ENCODE measurements at places on chromosomes 2 and 18.
A peak's percentile ranks its signal among the peaks of the same experiment; 100 is the strongest.

DNA sequence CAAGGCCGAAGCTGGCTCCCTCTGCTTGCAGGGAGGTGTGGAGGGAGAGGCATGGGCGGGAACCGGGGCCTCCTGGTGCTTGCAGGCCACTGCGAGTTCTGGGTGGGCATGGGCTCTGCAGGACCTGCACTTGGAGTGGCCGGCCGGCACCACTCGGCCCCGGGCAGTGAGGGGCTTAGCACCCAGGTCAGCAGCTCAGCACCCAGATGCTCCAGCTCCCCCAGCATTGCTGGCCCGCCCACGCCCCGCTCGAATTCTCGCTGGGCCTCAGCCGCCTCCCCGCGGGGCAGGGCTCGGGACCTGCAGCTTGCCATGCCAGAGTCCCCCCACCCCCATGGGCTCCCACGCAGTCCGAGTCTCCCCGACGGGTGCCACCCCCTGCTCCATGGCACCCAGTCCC is 176.2 kb upstream of the FAM98A start:
- DNase-seq = no peak

GRCh38 chr2:129777762-129778583 is 201.5 kb upstream of the RAB6C start:
- DNase-seq = no peak

GRCh38 chr2:105674401-105674800 is 70.3 kb upstream of the NCK2 start:
- DNase-seq = no peak

DNA sequence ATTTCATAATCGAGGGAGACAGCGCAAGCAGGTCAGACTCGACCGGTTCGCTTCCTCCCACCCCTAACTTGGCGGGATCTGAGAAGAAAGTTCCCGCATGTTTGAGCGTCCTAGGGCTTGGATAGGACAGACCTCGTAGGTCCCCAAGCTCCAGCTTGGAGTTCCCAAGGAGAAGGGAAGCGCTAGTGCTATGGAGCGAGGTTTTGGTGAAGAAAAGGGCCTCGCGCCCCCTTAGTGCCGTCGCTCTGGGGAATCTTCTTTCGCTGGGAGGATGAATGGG is 11.6 kb upstream of the SKOR2 start:
- DNase-seq = no peak

DNA sequence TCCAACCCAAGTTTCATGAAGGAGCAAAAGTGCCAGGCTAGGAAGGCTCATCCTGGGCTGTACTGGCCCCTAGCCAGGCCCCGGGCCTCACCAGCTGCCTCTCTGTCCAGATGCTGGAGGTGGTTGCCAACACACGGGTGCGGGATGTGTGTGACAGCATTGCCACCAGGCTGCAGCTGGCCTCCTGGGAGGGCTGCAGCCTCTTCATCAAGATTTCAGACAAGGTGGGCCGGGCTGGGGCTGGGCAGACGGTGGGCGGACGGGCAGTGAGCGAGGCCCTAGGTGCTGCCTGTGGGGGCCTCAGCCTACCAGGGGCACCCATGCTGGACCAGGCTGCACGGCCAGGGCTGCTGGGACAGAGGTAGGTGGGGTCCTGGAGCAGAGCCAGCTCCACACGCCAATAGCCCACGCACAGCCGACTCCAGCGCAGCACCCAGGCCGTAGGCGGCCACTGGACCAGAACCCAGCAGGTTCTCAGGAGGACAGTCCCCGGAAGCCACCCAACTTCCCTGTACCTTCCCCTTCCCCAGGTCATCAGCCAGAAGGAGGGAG is 11.8 kb upstream of the GPR17 start:
- no peak for DNase-seq

DNA sequence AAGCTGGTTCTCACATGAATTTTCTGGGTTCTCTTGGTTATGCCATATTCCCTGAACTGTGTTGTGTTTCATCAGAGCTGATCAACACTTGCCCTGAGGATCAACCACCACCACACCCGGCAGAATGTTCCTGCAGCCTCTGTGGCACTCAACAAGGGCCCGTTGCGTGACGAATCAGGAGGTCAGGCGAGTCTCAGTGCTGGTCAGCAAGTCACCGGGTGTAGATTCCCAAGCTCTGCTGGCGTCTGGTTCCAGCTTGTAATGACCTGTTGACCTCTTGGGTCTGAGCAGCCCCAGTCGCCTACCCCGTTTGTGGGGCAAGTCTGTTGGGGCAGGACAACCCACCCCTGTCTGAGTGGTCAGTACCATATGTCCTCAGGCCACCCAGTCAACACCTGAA is 46.0 kb downstream of the ADCY3 start:
- peak; percentile 77 for DNase-seq

Data from MV-4-11 (cell line).